Myocyte (in vitro differentiated cells): ENCODE measurements at places on chromosomes 6 and 20. TPM values are rescaled to one million over a fixed set of nuclear protein-coding genes. Genes with fewer than 3 reads are reported as not detected.

TBX18 gene
- 22.6 and 26.7 TPM in 2 replicates for total RNA-seq

GRCh38 chr20:63754008-63754407 lies 14.4 kb downstream of the SLC2A4RG start:
- DNase-seq, result no peak

DNA sequence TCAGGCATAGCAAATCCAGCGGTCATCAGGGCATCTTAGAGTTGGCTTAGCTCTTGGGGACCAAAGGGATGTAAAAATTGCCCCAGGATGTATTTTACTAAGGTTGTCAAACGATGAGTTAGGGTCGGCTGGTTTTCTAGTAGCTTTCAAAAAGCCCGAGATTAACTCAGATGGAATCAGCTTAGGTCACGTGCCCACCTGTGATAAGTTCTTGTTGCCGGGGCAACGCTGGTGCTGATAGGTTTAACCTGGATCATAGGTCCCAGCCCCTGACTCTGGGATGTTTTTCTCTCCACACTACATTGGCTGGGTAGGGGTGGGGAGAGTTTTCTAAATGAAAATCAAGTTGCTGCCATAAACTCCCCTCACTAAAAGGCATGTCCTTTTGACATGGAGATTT lies 257.3 kb upstream of the SULF2 start:
- no peak for DNase-seq

IDH3B gene
- 128 and 138 TPM in 2 replicates for total RNA-seq

OPRM1 gene
- not detected in 2 replicates for total RNA-seq

GRCh38 chr20:53402233-53403005 lies 191.2 kb downstream of the ZNF217 start:
- no peak for DNase-seq

NTSR1 gene
- not detected in 2 replicates for total RNA-seq

CLIC5 gene
- 0.03 TPM in 1 of 2 replicates, not detected in the other for total RNA-seq

FOXQ1 gene
- total RNA-seq, result not detected in 2 replicates

ZNF451 gene
- total RNA-seq, result 56.7 and 57.3 TPM in 2 replicates

COL9A1 gene
- not detected in 2 replicates for total RNA-seq

WFDC10B gene
- total RNA-seq, result not detected in 2 replicates

DNA sequence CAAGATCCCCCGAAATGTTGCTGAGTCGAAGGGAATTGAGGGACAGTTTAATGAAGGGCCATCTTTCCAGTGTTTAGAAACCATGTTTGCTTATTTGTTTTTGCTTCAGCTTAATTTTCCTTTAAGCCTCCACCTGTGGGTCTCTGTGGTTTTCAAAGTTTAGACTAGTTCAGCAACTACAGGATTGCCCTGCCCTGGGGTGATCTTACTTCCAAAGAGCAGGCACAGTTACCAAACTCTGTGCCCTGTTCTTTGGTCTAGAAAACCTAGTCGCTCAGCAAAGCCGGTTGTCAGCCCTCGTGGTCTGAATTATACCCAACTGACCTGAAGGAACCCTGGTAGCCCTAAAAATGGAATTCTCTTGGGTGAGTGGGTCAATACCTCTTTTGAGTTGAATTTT lies 219.2 kb upstream of the GMDS start:
- DNase-seq, result no peak

DNA sequence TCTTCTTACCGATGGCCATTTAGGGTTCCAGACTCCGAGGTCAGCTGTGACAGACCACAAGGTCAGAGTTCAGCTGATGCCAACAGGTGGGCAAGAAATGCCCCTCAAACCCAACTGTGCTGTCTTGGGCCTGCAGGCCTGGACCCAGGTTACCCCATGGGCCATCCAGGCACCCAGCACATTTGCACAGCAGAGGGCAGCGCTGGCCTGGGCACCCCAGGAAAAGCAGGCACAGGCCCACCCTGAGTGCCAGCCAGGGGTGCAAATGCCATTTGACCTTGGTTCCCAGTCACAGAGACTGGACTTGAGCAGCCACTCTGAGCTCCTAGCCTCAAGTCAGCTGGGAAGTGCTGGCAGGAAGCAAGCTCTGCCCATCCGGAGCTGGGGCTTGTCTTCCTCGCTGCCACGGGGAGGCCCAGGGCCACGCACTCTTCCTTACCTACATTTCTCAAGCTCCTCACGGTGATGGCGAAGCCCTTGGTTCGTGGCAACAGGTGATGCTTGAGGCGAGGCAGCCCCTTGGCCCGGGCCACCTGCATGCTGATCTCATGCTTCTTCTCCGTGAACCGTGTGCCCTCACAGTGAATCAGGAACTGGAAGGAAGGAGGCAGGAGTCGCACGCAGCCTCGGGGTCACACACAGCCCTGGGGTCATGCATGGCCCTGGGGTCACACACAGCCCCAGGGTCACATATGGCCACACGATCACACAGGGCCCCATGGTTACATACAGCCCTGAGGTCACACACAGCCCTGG lies 120.8 kb downstream of the AGPAT4 start:
- no peak for DNase-seq

- DNase-seq, result peak; percentile 18
Measured at GRCh38 chr6:3962291-3963280, 113.4 kb downstream of the FAM50B start.

KCNQ2 gene
- total RNA-seq, result not detected in 2 replicates

- no peak for DNase-seq
Measured at GRCh38 chr6:20370801-20371200, 30.9 kb upstream of the E2F3 start.

PAK1IP1 gene
- 25.3 and 30.3 TPM in 2 replicates for total RNA-seq

BCAS1 gene
- 5.0 and 6.3 TPM in 2 replicates for total RNA-seq

GRCh38 chr6:449486-450419 lies 58.2 kb downstream of the IRF4 start:
- no peak for DNase-seq

GRCh38 chr6:155444120-155444917 lies 11.3 kb downstream of the NOX3 start:
- DNase-seq, result peak; percentile 4

- no peak for DNase-seq
Measured at GRCh38 chr20:9440892-9441291, 73.5 kb upstream of the LAMP5 start.

GRCh38 chr6:157020398-157020797 lies 243.2 kb downstream of the ARID1B start:
- peak; percentile 59 for DNase-seq

SAMD10 gene
- 1.1 and 9.2 TPM in 2 replicates for total RNA-seq

- no peak for DNase-seq
Measured at GRCh38 chr20:17177341-17177740, 49.5 kb upstream of the PCSK2 start.
